ENCODE measurements at places on chromosomes 1 and 21.

- H3K36me3 ChIP-seq = no peaks in the 10 kb centered on the region
- H3K27ac ChIP-seq = no peak overlapping the region
- H3K4me3 ChIP-seq = no peak overlapping the region
- peaks cover 5% of the 10 kb centered on the region for H3K4me1 ChIP-seq
- DNase-seq = no peak
Measured at GRCh38 chr1:205379056-205379455, 22.3 kb upstream of the KLHDC8A start.

DNA sequence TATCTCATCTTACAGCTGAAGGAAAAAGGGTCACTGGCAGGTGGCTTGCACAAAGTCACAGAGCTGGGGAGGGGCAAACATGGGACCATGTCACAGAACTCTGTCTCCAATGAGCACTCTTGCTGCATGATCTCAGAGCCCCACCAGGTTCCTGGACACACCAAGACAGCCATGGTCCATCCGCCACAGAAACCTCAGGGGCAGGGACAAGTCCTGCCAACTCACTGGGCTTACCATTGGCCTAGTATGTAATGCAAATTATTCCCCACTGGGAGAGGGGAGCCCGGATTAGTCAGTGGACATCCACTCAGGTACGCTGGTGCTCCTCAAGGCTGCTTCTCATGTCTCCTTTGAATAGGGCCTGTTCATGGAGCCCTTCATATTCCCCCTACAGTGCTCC lies 14.2 kb downstream of the S100A7A start:
- no peak overlapping the region for H3K4me3 ChIP-seq
- H3K36me3 ChIP-seq = no peaks in the 10 kb centered on the region
- peaks cover 93% of the 10 kb centered on the region for H3K27me3 ChIP-seq
- H3K4me1 ChIP-seq = no peaks in the 10 kb centered on the region

- no peaks in the 10 kb centered on the region for H3K36me3 ChIP-seq
- H3K27ac ChIP-seq = no peak overlapping the region
- H3K4me3 ChIP-seq = no peak overlapping the region
- peaks cover 12% of the 10 kb centered on the region for H3K27me3 ChIP-seq
- DNase-seq = no peak
Measured at GRCh38 chr1:36763771-36764170, 270.5 kb downstream of the GRIK3 start.

GRCh38 chr21:14706712-14707510 lies 160.8 kb upstream of the SAMSN1 start:
- no peaks in the 10 kb centered on the region for H3K27me3 ChIP-seq
- H3K27ac ChIP-seq = no peak overlapping the region
- no peak overlapping the region for H3K4me3 ChIP-seq

- H3K27ac ChIP-seq = no peak overlapping the region
- peaks cover 20% of the 10 kb centered on the region for H3K4me1 ChIP-seq
Measured at GRCh38 chr21:44701541-44701940, 4.6 kb downstream of the KRTAP10-12 start.

GRCh38 chr1:114574365-114574764 lies 7.0 kb downstream of the BCAS2 start:
- H3K27me3 ChIP-seq = no peaks in the 10 kb centered on the region
- H3K4me3 ChIP-seq = no peak overlapping the region
- H3K36me3 ChIP-seq = peaks cover 78% of the 10 kb centered on the region
- H3K27ac ChIP-seq = no peak overlapping the region

DNA sequence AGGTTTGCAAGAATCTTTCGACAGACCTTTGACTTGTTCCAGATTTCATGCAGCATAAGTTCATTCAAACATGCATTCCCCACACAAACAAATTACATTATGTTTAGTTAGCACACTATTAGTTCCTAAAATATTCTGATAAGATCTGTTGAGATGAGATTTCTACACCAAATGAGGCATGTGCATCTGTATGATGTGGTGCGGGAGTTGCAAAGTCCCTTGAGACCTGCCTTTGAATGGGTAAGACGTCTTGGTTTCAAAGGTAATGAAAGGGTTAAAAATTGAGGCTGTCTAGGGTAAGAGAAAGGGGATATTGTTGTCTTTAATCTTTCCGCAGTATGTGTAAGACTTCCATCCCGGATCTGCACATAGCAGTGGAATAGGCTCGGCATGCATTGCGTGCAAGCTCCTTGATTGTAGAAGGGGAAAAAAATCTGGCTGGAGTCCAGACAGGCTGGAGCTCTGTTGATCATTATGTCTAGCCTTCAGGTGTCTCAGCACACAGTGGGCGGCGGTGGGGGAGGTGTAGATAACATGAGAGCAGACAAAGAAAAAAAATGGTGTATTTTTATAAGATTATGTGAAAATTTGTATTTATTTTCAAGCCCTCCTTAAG lies 296.6 kb downstream of the PTPRC start:
- H3K27me3 ChIP-seq = no peaks in the 10 kb centered on the region
- no peak overlapping the region for H3K27ac ChIP-seq
- peaks cover 7% of the 10 kb centered on the region for H3K4me1 ChIP-seq
